Caudate nucleus (tissue), 63 donors: ENCODE measurements at places on chromosomes 1 and 21.

GRCh38 chr1:24111996-24112779 is at the start of gene MYOM3:
Gene MYOM3, minus strand, starts transcription at chr1:24112135. Its CDS starts 3,499 bp downstream, at chr1:24108636.
- peak; percentile 5 for DNase-seq

DNA sequence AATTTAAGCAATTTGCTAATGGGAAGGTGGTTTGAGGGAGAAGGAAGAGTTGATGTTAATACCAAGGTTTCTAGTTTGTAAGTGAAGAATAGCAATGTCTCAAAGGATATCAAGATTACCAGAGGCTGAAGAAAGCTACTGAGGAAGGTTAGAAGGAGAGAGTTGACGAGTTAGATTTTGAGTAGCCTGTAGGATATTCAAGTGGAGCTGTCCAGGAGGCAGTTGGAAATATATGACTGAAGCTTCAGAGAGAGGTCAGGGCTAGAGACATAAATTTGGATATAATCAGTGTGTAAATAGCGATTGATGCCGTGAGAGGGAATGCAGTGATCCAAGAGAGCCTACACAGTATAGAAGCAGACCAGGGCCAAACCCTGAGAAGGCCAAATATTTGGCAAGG is 48.4 kb downstream of the PBX1 start:
- no peak for DNase-seq

- no peak for DNase-seq
These were observed 48.4 kb downstream of the ADAMTS5 start for GRCh38 chr21:26918323-26919079.

- no peak for DNase-seq
These were observed 76.1 kb upstream of the JUN start for GRCh38 chr1:58859769-58860485.

DNA sequence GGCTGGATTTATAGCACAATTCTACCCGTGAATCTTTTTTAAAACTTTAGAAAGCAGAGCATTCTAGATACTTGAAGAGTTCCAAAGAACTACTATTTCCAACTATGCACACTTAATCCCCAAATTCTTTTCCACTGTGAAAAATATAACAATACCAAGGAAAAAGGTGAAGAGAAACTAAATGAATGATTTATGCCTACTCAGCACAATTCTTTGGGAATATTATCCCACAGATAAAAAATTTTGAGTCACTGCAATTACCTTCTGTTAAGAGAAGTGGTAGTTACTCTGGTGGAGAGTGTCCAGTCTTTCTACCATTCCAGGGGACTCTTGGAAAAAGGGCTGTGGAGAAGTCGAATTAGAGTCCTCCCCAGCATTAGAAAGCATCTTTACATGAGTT is 39.2 kb downstream of the ERO1B start:
- no peak for DNase-seq

- DNase-seq = no peak
These were observed 24.6 kb downstream of the MIXL1 start for GRCh38 chr1:226248091-226248490.

DNA sequence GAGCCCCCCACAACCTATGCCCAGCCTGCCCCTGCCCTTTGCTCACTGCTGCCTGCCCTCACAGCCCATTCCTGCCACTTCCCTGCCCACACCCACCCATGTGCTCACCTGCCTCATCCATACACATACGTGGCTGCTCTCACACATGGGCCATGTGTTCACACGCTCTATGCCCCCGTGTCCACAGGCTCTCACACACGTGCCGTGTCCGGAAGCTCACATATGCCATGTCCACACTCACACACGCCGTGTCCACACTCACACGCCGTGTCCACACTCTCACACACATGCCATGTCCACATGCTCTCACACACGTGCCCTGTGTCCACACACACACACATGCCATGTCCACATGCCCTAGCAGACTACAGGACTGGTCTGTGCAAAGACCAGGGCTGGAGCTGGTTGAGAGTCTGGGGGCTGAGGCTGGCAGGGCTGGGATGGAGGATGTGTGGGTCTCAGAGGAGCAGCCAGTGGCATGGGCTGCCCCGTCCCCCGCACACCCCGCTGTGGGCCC is 583 bp upstream of the RNF223 start:
- no peak for DNase-seq

DNA sequence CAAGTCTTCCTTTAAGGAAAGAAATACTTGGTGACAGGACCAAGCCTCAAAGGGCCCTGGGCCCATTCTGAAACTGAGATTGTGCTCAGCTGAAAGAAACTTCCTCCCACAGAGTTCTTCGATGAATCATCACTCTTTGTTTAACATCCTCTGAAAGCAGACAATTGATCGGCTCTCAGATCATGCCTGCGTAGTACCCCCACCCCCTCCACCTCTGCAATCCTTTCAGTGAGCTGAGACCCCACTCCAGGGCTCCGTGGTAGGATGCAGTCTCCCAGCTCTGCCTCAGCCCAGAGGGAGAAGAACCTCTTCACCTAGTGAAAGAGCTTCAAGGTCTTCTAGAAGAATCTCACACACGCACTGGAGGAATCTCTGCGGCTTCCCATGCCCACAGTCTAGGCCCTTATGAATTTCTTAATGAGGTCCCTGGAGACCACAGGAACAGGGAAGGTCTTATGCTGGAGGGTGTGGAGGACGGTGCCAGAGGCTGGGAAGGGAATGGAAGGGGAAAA is 104.9 kb upstream of the SOD1 start:
- peak; percentile 4 for DNase-seq

- no peak for DNase-seq
These were observed 46.3 kb upstream of the AKT3 start for GRCh38 chr1:243896313-243896712.

GRCh38 chr1:206518206-206518605 is 10.9 kb downstream of the RASSF5 start:
- no peak for DNase-seq

DNA sequence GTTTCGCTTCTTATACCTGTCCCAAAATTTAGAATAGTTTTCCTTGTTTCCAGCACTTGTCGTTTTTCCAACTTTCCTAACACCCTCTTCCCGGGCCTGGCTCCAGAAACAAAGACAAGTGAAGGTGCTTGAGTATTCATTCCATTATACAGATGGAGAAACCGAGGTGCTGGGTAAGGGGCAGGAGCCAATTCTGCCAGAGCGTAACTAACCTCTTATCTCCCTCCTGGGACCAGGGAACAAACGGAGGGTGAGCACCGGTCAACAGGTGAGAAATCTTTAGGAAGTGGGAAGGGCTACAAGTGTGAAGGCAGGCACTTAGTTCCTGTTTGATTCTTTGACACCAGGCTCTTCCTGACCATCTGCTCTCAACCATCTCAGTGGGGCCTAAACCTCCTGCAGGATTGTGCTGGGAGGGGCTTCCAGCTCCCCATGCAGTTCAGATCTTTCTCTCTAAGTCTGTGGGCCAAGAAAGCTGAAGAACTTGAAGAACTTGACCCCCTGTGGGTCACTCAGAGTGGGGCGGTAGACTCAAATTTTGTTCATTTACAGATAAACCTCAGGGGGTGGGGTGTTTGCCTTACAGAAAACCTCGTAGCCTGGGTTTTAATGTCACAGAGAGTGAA is 8.7 kb downstream of the PLXNA2 start:
- DNase-seq = no peak

- DNase-seq = no peak
These were observed 595.6 kb upstream of the PKN2 start for GRCh38 chr1:88088481-88088880.

- no peak for DNase-seq
These were observed 34.5 kb upstream of the NIBAN1 start for GRCh38 chr1:185008838-185009237.

- no peak for DNase-seq
These were observed 415.5 kb downstream of the DPYD start for GRCh38 chr1:97505289-97505688.

DNA sequence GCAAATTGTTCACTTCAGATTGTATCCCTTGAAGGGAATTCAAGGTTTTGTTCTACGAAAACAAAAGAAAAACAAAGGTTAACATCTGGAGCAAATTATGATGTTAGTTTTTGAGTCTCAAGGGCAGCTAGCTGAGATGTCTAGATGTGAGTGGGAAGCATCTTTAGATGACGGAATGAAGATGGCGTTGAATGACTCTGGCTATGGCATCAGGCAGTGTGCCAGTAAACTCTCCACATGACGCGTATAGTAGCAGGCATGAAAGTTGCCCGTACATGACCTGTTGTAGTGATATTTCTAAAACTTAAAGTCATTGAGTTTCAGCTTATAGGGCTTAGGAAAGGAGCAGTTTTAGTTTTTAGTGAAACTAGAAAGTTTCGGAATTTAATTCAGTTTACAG is 12.3 kb upstream of the SDC3 start:
- no peak for DNase-seq

GRCh38 chr1:57963581-57963980 is 539.7 kb upstream of the DAB1 start:
- no peak for DNase-seq

GRCh38 chr1:29579821-29580425 is 343.6 kb downstream of the PTPRU start:
- DNase-seq = no peak

GRCh38 chr1:16080422-16081150 is 7.1 kb upstream of the FAM131C start:
- no peak for DNase-seq

GRCh38 chr1:51776408-51776807 is 102.1 kb downstream of the NRDC start:
- no peak for DNase-seq

DNA sequence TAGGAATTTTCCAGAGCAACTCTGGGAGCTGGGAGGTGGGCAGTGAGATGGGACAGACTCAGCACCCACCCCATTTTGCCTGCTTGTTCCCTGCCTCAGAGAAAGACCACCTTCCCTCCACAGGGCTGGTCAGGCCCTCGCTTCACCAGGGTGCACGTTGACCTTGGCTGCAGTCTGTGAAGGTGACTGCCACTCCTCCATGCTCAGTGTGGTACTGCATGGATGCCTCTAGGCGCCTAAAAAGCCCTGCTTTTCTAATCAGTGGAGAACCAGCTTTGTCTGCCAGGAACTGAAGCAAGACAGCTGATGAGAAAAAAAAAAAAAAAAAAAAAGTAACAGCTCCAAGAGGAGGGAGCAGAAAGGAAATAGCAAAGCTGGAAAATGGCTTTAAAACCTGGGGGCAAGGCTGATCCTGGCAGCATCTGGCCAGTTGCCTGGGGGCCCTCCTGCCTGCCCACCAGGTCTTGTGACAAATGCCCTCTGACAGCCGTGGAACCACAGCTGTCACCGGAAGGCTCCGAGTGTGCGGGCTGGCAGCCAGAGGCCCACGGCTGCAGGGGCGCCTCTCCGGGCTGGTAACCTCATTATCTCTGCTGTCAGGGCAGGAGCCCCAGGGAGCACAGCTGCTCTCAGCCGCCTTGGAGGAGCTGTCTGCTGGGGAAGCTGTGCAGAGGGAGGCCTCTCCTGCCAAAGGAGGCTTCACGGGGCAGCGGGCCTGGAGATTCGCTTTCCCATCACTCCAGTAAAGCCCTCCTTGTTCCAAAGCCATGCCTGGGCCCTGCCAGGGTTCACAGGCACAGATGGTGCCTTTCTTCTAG is 13.7 kb downstream of the KIAA1614 start:
- DNase-seq = peak; percentile 62

- DNase-seq = no peak
These were observed 50.8 kb upstream of the NEK7 start for GRCh38 chr1:198106011-198106410.

GRCh38 chr1:93471911-93472310 is 24.0 kb downstream of the FNBP1L start:
- no peak for DNase-seq

- no peak for DNase-seq
These were observed 19.1 kb upstream of the RXRG start for GRCh38 chr1:165463978-165464377.

GRCh38 chr1:7300893-7301663 is 470.0 kb upstream of the VAMP3 start:
- no peak for DNase-seq

GRCh38 chr1:44316231-44316759 is 38.8 kb downstream of the ERI3 start:
- DNase-seq = no peak

- DNase-seq = no peak
These were observed 13.4 kb downstream of the VANGL2 start for GRCh38 chr1:160413716-160414115.

GRCh38 chr1:67201891-67202290 is 35.6 kb downstream of the IL23R start:
- DNase-seq = no peak

GRCh38 chr21:32315511-32316281 is 17.0 kb downstream of the MRAP start:
- no peak for DNase-seq

DNA sequence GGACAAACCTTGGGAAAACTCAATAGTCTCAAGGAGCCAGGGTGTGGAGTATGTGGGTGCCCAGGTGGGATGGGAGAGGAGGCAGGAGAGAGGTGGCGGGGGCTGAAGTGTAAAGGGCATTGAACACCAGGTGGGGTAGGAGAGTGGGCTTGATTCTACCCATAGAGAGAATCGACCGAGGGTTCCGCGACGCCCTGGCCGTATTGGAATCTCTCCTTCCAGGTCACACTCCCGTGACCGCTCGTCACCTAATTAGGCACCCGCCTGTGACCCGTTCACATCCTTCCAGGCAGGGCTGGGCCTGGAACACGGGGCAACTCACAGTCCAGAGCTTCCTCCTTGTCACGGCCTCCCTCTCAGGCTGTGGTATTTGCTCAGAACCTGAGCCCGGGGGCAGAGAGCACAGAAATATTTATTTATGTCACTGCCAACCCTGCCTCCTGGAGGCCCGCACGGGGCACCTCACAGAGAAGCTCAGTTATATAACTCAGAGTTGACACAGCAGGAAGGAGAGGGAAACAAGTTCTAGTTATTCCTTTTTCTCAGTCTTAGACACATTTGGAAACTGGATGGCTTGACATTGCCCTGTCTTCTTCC is 12.0 kb downstream of the NCMAP start:
- no peak for DNase-seq

DNA sequence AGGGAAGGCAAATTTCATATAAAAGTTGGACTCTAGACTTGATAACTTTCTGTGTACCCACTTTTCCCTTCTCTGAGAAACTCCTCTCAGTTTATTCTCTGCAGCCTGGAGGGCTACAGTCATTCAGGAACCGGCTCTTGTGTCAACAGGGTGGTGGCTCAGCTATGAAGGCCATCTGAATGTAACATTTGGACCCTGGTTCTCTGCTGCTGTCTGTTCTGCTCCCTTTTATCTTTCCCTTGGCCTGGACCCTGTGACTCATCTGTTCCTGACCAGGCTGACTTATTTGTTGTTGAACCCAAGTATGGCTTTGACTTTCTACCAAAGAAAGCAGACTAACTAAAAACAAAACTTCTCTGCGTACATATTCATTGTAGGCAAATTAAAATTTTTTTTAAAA is 75.4 kb downstream of the CENPF start:
- no peak for DNase-seq

GRCh38 chr21:46155514-46156377 is at the start of gene FTCD:
Gene FTCD, minus strand, starts transcription at chr21:46155579. Its CDS starts 56 bp downstream, at chr21:46155523.
- no peak for DNase-seq

- no peak for DNase-seq
These were observed 87.8 kb upstream of the IRF2BP2 start for GRCh38 chr1:234697741-234698140.

- DNase-seq = no peak
These were observed 2.2 kb downstream of the MYCBP start for GRCh38 chr1:38870996-38871395.

GRCh38 chr1:41353744-41354143 is 7.5 kb upstream of the FOXO6 start:
- DNase-seq = no peak

- no peak for DNase-seq
These were observed 37.1 kb upstream of the USP25 start for GRCh38 chr21:15692711-15693110.

GRCh38 chr1:145729666-145730436 is 10.6 kb downstream of the CD160 start:
- no peak for DNase-seq
